ENCODE measurements at places on chromosomes 5 and 9.

- no peak for DNase-seq
Observed at GRCh38 chr5:80865551-80865950, 94.6 kb upstream of the RASGRF2 start.

DNA sequence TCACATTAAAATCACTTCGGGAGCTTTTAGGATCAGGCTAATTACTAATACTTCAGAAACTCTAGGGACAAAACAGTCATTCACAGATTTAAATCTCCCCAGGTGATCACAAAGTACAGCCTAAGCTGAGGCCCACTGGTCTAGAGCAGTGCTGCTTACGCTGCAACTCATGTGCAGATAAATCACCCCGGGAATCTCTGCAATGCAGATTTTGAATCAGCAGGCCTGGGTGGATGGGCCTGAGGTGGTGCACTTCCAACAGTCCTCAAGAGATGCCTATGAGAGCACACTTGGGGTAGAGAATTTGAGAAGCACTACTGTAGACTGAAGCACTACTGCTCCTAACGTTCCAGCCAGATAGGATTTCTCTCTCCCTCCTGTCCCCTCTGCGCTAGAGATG lies 28.4 kb downstream of the CSF1R start:
- DNase-seq = no peak

GRCh38 chr5:82375488-82376244 lies 97.5 kb upstream of the RPS23 start:
- peak; percentile 47 for DNase-seq

DNA sequence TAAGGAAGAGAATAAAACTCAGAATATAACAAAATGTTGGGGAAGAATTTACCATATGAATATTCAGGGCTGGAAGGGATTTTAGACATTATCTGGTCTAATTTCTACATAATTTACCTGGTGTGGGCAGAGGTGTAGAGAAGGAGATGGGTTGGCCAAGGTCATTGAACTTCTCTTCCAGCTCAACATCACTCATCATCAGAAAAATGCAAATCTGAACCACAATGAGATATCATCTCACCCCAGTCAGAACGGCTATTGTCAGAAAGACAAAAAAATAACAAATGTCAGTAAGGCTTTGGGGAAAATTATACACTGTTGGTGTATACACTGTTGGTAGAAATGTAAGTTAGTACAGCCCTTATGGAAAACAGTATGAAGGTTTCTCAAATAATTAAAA lies 121.7 kb downstream of the PTTG1 start:
- DNase-seq = no peak

GRCh38 chr9:113617550-113617949 lies 154.0 kb downstream of the RGS3 start:
- no peak for DNase-seq

DNA sequence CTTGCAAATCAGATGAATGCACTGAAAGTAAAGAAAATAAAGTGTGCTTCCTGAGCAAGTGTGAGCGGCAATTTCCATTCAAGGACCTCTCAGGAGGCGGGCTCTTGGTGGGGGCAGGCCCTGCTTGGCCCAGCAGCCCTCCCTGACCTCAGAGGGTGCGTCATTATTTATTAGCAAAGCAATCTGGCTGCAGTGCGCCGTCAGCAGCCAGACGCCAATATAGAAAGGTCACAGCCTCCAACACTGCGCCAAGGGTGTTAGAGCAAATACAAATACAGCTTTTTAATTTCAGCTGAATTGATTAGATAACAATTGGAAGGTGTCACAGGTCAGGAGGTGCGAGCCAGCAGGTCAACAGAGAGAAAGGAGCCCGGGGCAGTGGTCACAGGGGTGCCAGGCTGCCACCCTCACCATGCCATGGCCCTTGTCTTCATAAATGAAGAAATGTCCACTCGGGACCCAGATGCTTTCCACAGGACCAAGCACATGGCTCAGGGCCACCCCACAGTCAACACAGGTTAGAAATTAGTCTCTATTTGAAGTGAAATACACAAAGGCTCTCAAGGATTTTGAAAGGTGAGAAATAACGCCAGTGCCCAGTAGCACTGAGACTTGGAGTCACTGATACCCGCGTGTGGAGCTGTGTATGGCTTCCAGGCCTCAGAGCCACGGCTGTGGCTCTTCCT lies 309.8 kb downstream of the IRX2 start:
- no peak for DNase-seq

- DNase-seq = no peak
Observed at GRCh38 chr5:76789991-76790581, 28.7 kb upstream of the F2RL1 start.
